ENCODE measurements at places on chromosomes 1 and 21.

DNA sequence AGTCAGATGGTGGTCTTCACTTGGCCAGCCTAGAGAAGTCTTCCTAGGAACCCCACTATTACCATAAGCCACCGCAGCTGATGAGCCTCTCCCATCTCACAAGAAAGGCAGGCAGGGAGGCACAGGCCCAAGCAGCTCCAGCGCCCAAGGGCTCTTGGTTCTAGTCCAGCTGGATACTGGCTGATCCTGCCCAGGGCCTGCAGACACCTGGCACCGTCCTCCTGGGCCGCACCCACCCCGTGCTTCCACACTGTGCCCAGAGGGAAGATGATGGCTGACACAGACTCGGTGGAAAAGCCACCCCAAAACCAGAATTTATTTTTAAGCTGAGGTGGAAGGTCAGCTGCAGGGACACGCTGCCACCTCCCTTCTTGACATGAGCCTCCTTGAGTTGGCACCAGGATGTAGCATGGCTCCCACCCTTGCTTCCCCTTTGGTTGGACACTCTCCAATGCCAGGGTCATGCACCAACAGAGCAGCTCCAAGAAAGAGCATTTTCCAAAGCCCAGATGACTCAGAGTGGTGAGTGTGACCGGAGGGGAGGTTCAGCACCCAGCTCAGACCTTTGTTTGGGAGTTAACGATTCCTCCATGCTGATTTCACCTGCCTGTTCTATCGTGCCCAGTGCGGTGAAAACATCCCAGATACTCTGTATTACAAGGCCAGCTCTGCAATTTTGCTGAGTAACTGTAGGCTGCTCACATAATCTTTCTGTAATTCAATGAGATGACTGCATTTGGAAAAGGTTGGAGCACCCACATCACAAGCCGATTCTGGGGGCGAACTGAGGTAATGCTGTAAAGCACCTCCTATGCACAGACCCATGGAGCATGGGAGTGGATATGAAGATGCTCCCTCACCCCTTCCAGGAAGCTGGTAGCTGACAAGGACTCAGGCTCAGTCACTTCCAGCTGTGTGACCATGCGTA lies 63.1 kb upstream of the SLC2A1 start:
- DNase-seq: no peak

- DNase-seq: no peak
Observed at GRCh38 chr1:16351456-16351993, 755 bp downstream of the FBXO42 start.

DNA sequence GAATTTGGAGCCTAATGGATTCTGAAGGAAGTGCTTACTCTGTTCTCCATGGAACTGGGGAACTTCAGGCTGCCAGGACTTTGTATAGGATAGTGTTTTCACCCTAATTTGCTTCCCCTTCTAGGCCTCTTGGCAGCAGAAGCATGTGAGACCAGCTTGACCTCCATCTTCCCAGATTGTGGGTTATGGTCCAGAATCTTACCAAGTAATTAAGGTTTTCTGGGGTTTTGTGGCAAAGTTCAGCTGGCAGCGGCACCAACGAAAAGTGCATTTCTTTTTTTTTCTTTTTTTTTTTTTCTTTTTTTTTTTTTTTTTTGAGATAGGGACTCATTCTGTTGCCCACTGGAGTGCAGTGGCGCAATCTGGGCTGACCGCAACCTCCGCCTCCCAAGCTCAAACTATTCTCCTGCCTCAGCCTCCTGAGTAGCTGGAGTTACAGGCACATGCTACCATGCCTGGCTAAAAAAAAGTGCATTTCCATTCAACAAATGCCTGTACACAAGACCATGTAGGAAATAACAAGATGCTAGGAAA lies 3.4 kb upstream of the BMP8A start:
- no peak for DNase-seq

- peak; percentile 20 for DNase-seq
Observed at GRCh38 chr1:211259638-211260126, 516 bp downstream of the RCOR3 start.

DNA sequence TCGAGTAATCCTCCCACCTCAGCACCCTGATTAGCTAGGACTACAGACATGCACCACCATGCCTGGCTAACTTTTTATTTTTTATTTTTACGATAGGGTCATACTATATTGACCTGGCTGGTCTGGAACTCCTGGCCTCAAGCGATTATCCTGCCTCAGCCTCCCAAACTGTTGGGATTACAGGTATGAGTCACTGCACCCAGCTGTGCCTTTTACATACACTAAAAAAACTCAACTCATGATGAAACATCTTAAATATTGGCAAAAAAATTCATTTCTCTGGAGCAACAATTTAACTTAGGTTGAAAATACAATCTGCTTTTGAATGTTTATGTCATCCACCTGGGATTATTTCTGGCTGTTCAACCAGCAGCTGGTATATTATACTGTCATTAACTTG lies 598.3 kb upstream of the ZP4 start:
- no peak for DNase-seq

DNA sequence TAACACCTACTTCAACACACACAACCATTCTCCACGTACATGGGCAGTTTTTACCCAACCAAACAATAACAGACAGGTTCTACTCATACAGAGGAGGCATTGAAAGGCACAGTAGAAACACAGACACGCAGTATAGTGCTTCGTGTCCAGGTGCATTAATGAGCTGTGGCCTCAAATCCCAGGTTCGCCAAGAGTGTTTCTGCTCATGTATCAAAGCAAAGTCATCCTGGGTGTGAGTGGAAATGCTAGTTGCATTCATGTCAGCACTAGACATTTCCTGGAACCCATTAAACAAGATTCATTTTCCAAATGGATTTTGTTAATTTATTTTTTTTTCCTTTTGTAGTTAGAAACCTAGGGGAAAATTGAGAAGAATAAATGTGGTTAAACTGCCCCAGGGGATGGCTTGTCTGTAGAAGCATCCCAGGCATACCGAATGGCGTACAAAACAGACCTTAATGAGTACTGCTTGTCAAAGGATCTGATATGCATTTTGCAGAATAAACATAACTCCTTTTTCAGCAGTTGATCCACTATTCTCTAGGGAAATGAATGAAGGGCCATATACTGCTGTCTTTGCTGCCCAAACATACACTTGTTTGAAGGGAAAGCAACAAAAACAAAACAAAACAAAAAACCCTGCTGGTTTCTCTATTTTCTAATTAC lies 298.6 kb upstream of the ST6GALNAC5 start:
- no peak for DNase-seq

DNA sequence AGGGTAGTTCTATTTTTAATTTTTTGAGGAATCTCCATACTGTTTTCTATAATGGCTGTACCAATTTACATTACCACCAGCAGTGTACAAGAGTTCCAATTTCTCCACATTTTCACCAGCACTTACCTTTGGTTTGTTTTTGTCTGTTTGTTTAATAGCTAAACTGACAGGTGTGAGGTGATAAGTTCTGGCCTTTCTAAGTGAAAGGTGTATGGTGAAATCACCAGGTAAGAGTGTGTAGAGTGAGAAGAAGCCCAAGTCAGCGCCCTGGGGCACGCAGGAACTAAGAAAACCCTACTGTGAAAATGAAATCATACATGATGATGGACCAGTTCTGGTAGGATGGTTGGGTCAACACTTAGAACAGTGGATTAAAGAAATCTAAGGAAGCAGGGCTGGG lies 34.5 kb downstream of the BTG3 start:
- DNase-seq: no peak

- peak; percentile 51 for DNase-seq
Observed at GRCh38 chr1:26853156-26853555, 9.8 kb upstream of the SFN start.

GRCh38 chr1:183185941-183186490 lies at the start of gene LAMC2:
Gene LAMC2, plus strand, starts transcription at chr1:183186264. Its CDS starts 89 bp downstream, at chr1:183186353.
- no peak for DNase-seq

DNA sequence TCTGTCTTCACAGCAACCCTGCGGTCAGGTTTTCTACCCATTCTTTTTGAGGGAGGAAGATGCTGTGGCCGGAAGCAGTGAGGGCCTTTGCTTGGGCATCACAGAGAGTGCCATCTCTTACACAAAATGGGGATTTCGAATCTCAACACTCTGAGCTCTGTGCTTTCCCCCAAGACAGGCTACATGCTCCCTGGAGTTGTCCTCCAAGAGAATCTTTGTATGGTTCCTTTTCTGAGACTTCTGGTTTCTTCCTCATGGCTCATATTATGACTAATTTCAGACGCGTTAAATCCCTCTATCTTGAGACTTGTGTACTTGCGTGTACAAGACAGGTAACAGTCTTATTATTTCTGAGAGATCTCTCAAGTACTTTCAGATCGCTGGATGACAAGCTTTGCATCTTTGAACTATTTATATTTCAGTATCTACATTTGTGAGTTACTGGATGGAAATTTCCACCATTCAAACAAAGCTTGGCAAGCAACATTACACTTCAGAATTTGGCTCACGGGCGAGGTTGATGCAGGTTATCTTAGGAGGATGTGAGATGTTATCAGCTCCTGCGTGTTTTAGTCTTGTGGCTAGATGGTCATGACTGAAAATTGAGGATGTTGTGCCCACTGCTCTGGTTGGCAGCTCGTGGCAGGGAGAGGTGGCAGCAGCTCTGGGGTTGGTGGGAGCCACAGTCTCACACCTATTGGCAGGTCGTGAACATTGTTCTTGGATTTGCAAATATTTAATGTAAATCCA lies 19.4 kb downstream of the ABCG1 start:
- no peak for DNase-seq

DNA sequence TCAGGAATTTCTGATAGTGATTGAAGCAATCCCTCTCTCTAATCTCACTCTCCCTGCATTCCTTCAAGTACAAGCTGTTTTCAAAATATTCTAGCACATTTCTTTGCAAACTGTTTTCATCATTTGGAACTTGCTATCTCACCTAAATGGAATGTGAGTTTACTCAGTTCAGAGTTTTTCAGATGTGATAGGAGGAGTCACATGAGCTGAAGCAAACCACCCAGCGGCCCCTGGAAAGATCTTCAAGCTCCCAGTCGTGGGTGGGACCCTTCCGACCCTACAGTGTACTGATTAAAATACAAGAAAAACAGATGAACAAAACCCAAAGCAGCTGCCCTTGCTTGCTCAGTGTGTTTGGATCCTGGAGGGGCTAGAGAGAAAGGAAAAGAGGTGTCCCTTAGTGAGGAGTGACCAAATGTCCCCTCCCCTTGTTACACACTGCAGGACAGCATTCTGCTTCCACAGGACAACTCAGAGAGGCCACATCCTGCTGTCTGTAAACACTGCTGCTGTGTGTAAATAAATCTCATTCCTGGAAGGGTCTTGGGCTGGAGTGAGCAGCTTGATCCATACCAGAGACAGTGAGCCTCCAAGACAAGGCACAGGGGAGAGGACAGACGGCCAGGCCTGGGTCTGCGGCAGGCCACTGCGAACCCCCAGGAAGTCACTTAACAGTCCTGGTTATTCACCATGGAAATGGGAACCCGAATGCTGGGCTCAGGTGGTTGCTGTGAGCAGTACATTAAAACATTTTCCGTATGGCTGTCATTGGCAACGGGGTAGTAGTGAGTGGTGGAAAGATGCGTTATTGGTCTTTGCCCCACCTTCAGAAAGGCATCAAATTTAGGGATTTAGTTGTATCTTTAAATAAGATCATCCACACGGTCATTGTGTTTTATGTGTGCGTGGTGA lies 229.2 kb downstream of the RHOU start:
- DNase-seq: no peak

DNA sequence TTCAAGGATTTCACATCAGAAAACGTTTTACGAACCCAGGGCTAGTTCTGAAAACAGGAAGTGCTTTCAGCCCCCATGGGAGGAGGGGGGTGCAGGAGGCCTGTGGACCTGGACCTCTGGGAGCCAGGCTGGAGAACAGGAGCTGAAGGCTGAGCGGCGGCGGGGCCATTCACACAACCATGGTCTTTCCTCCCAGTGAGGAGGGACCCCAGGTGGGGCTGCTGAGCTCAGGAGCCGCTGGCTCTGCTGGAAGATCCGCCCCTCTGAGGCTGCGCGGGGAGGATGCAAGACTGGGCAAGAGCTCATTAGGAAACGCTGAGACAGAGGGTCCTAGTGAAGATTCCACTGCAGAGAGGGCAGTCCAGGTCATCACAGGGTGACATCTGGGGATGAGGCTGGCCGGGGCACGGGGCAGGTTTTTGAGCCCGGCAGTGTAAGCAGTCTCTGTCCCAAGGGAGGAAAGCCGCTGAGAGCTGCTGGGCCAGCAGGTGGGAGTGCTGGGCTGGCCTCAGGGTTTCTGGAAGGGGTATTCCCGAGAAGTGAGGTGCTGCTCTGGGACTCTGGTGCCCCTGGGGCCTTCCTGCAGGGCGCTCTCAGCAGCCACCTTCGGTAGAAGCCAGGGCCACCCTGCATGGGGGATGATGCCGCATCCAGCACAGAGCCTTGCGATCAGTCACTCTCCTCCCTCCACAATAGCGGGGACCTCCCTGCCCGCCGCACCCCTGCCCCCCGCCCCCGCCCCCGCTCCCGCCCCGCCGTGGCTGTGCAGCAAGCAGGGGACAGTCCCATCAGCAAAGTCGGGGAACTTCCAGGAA lies 7.5 kb downstream of the MX2 start:
- no peak for DNase-seq

- no peak for DNase-seq
Observed at GRCh38 chr21:26093122-26093521, 77.4 kb downstream of the APP start.

- no peak for DNase-seq
Observed at GRCh38 chr1:154075746-154076145, 79.1 kb downstream of the NUP210L start.

- peak; percentile 17 for DNase-seq
Observed at GRCh38 chr1:178575611-178576361, 62.9 kb downstream of the TEX35 start.

GRCh38 chr1:15836772-15837669 lies 10.5 kb upstream of the SPEN start:
- no peak for DNase-seq

DNA sequence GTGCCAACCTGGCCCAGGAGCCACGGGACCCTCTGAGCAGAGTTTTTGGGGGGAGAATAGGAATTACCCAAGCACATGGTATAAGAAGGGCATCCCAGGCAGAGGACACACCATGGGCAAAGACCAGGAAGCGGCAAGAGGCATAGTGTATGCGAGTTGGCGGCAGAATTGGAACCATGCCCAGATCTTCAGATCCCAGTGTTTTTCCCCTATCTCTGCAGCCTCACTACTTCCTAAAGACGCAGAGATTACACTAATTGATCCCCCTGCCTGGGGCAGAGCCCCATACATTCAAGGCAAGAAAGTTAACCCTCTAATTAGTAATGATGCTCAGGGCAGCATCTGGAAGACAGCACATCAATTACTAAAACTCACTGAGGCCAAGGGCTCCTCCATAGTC lies 48.2 kb downstream of the SYT2 start:
- DNase-seq: no peak

- no peak for DNase-seq
Observed at GRCh38 chr1:16925635-16926490, 4.1 kb downstream of the CROCC start.
